ENCODE measurements at places on chromosomes 6 and 20. TPM values are rescaled to one million over a fixed set of nuclear protein-coding genes. Genes with fewer than 3 reads are reported as not detected.

- no peak for DNase-seq
These were observed 83.3 kb downstream of the AFDN start for GRCh38 chr6:167910007-167910406.

FIG4 gene
- 8.4 TPM for total RNA-seq

- DNase-seq = no peak
These were observed 39.0 kb downstream of the SLC23A2 start for GRCh38 chr20:4962241-4962855.

DNA sequence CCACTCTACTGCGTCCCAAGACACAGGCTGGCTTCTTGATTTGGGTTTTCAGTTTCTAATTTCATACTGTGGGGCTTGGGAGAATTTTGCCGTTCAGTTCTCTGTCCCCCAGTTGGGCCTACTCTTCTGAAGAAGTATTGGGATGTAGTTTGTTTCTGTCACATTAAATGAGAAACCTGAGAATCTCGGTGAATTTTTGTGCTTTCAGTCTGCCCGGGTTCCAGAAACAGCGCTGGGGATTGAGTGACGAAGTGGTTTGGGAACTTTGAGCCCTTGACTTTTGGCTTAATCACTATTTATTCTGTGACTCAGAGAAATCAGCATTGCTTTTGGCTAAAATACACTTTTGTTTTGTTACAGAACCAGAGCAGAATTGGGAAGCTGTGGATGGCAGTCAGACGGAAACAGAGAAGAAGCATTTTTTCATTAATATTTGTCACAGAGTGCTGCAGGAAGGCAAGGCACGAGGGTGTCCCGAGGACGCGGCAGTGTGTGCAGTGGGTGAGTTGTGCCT, 74.0 kb downstream of the IGF2R start:
- peak; percentile 63 for DNase-seq

All from astrocyte (in vitro differentiated cells and primary cell).